ENCODE measurements at places on chromosomes 4 and X. TPM values are rescaled to one million over a fixed set of nuclear protein-coding genes. Genes with fewer than 3 reads are reported as not detected.

DNA sequence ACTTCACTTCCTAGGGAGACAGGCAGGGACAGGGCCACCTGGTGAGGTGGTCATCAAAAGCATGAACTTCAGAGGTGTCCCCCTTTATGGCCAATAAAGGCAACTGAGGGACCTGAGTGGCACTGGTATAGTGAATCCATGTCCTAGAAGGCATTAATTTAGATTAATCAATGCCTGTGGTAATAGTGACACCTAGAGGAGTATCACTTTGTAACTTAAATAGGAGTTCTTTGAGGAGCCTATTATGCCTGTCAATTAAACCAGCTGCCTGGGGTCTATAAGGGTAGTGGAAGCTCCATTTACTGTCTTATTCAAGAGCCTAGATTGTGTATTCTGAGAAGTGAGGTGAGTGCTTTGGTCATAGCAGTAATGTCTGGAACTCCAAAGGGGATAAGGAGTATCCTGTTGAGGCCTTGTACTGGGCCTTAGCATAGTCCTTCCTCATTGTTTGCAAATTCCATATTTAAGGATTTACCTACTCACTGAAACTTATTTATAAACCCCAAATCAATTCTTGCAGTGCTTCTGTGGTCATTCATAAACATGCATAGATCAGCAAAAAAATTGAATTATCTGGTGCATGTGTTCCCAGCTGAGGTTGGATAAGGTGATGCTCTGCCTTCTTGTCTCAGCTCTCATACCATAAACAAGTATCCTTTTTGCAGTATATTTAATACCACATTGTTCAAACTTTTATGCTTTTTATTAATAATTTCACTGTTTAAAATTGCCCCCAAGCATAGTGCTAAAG lies 213.8 kb upstream of the RADX start:
- ATAC-seq = no peak

DNA sequence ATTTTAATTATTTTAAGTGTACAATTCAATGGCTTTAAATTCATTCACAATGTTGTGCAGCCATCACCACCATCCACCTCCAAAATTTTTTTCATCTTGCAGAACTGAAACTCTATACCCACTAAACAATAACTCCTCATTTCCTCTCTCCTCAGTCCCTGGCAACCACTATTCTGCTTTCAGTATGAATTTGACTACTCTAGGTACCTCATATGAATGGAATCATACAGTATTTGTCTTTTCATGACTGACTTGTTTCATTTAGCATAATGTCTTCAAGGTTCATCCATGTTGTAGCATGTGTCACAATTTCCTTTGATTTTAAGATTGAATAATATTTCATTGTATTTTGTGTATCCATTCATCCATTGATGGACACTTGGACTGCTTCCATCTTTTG lies 46.9 kb downstream of the KIF4A start:
- peak; percentile 96 for ATAC-seq

DNA sequence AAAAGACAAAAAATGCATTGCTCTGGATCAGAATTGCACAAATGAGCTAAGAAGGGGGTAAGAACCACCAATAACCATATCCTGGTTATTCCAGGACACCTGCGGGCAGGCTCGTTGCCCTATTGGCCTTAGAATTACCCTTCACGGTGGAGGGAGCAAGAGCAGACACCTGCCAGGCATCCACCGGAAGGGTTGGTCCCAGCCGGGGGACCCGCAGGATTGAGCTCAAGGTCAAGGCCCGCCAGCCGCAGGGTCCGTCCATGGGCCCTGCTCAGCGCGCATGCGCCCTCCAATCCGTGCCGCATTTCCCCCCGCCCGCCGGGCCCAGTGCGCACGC lies 575 bp downstream of the SLC25A6 start:
- no peak for ATAC-seq

DNA sequence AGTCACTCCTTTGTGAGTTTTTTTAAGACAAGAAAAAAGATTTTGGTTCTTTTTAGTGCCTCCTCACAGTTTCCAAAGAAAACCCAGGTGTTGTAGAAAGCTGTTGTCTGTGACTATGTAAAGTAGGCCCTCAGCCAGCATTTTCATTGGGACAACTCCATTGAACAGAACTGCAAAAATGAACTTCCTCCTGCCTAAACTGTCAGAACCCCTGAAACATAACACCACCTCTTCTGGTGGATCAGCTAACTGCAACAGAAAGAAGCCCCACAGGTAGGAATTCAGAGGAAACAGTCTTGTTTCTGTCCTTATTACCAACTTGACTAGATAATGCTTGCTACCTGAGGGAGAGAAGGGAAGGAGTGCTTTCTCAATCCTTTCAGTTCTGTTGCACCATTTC lies 3.4 kb upstream of the ATP11C start:
- no peak for ATAC-seq

DNA sequence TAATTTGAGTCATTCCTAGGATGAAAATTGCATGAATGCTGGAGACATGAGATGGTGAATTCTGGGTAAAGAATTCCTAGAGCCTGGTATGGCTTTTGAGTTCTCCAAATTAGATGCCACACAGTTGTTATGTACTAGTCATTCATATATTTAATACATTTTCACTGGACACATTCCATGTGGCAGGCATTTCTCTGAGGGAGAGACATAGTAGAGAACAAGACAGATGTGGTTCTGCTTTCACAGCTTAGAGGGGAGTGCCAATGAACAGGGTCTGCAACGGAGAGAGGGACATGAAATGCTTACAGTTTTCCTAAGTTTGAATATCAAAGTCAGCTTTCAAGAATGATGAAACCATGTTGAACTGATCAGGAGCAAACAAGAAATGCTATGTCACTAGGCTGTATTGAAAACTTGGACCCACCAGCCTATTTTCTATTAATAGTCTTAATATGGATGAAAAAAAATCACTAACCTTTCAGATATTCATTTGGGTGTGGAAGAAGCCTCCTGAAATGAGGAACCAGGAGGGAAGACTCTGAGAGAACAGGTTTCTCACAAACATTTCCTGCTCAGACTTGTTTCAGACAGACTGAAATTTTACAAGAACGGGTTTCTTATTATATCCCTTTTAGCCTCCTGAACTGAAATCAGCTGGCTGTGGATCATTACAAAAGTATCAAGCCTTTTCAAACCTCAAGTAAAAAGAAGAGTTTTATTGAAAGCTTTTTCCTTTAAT lies 276.0 kb upstream of the TET2 start:
- no peak for ATAC-seq

DNA sequence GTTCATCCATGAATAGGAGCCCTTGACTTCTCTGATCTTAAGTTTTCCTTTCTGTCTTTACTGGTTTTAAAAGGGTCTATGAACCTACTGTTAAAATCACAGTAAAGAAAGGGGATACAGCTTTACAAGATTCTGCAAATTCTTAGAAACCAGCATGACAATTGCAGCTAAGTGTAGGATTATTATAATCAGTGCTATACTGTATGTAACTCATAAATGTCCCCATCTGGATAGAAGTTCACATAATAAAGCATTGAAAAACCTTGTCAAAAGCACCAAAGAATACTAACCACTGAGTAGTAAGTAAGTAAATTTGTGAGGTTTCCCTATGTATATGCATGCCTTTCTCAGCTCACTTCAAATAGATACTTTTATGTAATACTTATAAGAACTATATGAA lies 724.6 kb downstream of the CENPC start:
- no peak for ATAC-seq

GRCh38 chr4:137367620-137368019 lies 164.7 kb downstream of the PCDH18 start:
- ATAC-seq = no peak

DNA sequence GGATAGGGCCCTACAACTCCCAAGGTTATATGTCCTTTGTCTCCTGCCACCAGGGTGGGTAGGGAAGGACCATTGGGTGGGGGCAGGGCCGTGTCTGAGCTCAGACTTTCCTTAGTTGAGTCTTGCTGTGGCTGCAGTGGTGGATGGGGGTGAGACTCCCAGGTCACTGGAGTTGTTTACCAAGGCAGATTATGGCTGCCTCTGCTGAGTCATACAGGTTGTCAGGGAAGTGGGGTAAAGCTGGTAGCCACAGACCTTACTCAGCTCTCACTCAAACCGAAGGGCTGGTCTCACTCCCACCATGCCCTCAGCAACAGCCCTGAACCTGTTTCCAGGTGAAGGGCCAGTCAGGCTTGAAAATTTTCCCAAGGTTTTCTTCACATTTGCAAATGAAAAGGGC lies 58.8 kb upstream of the FAAH2 start:
- peak; percentile 91 for ATAC-seq

DNA sequence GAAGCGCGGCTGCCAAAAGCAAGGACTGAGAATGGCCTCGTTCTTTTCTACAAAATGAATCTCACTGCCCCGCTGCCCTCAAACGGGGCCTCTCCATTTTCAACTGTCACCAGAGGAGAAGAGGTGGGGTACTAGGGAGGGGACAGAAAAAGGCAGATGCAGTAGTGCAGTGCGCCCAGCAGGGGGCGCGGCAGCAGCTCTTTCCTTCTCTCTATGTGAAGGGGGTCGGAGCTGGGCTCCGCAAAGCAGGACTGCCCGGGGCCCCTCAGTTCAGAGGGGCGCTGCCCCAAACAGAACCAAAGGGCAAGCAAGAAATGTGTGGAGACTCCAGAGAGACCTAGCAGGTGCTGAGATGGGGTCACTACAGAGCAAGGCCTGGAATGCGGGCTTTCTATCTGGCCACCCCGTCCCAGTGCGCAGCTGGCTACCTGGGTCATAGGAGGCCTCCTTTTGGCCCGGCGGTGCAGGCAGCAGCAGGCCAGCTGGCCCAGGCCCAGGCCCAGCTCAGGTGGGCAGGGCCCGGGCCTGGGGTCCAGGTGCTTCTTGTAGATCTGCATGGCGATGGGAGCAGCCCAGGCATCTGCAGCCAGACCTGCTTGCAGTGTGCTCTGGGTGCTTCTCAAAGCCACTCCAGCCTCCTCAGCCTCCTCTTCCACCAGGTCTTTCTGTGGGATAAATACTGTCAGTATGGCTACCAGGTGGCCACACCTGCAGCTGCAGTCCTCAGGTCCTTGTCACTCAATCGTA lies 5.9 kb downstream of the IRAK1 start:
- ATAC-seq = peak; percentile 72

- ATAC-seq = no peak
Measured at GRCh38 chr4:2217726-2218125, 24.2 kb downstream of the HAUS3 start.

DNA sequence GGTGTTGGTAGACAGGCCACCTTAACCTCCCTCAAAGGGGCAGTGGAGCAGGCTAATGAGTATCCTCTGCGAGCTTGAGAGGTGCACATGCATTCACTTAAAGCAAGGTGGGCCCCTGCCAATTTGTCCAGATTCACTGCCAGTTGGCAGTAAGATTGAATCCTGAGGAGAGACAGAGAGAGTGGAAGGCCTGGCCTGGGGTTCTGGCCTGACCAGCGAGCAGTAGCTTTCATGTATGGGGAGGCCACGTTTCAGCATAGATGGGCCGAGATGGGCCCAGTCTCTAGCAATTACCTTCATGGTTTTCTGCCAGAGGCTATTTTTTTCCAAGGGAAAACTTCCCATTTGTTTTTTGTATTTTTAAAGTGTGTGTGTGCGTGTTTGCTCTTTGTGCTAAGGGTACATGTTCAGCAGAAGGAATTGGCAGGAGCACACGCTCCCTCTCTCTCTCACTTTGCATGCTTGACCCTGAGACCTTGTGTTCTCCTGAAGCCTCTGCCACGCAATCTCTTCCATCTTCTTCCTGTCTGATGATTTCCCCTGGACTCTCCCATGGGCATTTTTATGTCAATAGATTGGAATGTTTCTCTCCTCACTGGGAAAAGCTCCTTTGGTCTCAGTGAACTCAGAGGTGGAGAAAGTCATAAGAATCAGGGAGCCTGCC lies 215.8 kb upstream of the SFRP2 start:
- no peak for ATAC-seq

GRCh38 chr4:138037696-138038095 lies 204.5 kb downstream of the SLC7A11 start:
- no peak for ATAC-seq

DNA sequence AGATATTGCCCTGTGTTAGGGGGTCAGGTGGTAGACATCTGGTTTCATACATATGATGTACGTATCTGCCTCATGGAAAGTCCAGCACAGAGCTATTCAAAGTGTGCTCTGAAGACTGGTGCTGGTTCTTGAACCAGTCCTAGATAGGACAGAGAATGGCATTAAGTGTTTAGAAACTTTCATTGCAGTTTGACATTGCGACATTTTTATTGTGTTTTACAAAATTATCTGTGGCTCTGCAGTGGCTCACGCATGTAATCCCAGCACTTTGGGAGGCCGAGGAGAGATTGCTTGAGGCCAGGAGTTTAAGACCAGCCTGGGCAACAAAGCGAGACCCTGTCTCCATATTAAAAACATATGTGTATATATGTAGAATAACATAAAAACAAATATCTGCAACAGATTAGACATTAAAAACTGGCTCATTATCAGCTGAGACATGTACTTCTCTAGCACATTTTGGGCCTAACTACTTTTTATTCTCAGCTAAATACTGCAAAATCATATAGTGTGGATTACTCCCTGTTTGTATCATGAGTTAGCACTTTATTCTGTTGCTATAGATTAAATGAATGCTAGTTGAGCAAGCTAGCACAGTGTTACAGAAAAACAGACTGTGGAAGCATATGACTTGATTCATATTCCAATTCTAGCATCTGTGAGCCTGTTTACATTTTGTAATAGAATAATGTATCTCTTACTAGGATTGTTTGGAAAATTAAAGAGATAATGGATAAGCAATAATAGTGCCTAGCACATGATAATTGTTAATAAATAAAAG lies 57.1 kb downstream of the USP9X start:
- no peak for ATAC-seq

DNA sequence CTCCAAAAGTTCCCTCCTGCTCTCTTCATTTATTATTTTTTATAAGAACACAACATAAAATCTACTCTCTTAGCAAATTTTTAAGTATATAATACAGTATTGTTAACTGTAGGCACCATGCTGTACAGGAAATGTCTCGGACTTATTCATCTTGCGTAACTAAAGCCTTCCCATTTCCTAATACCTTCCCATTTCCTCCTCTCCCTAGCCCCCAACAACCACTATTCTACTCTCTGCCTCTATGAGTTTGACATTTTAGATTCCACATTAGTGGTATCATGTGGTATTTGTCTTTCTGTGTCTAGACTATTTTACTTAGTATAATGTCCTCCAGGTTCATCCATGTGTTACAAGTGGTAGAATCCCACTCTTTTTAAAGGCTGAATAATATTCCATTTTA lies 15.8 kb upstream of the SYTL4 start:
- ATAC-seq = no peak

The GC gene
- total RNA-seq = not detected

The CXCL1 gene
- not detected for total RNA-seq

The PAGE1 gene
- total RNA-seq = not detected

The RIBC1 gene
- 0.71 TPM for total RNA-seq

The SOWAHD gene
- 0.26 TPM for total RNA-seq

The SPACA5 gene
- not detected for total RNA-seq

Measured in activated T-helper 17 cell treated with anti-CD3 and anti-CD28 coated beads, Interleukin-2, amount 50 U/mL, for 72 hours (primary cell).